ENCODE measurements at places on chromosomes 11 and 22.

GRCh38 chr11:69293819-69294505 is at the start of gene MYEOV:
TSS of gene MYEOV (plus strand) at chr11:69294155. CDS start at chr11:69295355, 1,200 bp downstream.
- no peak for DNase-seq

- no peak for DNase-seq
Observed at GRCh38 chr22:44595841-44596341, 97.9 kb upstream of the RTL6 start.

DNA sequence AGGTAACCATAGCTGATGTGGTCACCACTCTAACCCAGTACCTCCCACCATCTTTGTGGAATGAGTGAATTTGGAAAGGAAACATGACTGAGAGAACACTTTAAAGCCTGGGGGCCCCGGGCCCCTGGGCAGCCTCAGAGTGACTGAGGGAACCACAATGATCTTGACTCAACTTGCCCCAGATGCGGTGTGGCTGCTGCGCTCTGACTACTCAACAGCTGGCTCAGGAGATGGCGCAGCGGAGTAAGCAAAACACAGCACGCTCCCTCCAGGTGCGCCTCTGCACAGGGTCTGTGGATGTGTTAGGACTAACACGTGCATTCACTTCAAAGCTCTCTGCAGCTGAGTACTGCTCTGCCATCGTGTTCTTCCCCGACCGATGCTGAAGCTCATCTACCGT is 5.9 kb downstream of the RNF215 start:
- no peak for DNase-seq

DNA sequence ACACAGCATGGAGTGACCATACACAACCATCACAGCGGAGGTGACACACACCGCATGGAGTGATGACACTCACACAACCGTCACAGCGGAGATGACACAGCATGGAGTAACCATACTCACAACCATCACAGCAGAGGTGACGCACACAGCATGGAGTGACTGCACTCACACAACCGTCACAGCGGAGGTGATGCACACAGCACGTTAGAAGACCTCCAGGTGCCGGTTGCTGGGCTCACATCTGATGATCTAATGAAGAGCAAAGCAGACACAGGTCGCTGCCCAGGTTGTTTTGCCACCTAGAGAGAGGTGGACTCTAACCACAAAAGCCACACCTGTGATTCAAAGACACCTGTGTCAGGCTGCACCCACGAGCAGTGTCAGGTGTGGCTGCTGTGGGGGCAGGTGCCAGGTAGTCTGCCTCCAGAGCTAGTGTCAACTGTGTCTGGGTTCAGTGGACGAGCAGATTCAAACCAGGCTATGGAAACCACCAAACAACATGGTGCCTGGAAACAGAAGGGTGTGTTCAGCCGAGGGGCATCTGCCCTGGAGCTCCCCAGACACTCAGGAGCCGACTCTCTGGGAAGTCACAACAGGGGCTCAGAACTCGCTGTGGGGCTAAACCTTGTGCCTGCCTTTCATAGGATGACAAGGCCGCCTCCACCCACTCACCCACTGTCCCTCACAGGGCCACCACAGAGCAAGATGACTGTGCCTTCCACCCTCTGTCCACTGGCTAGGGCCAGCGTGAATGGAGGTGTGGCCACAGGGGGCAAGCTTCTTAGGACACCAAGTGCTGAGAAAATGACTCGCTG is 608.2 kb downstream of the TBC1D22A start:
- DNase-seq = no peak

DNA sequence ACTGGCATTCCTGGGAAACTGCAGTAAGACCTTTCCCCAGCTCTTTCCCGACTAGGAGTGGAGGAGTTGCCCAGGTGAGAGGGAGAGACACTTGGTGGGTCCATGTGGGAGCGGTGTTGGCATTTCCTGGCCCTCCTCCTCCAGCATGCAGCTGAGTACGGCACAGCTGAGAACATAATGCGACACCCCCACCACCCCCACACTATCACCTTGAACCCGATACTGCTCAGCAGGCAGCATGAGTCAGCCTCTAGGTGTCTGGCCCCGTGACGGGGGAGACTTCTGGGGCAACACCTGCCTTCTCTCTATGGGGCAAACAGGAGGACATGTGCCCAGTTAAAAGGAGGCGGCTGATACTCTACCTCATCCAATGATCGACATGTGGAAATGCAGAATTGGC is 64.4 kb downstream of the PKNOX2 start:
- no peak for DNase-seq

- DNase-seq = no peak
Observed at GRCh38 chr11:6320411-6321155, at the start of gene CAVIN3. TSS of gene CAVIN3 (minus strand) at chr11:6320501. CDS start at chr11:6320476, 25 bp downstream.

Data from NCI-H187 treated with DMSO at 0.1 percent for 48 hours (cell line).